ENCODE measurements at places on chromosomes 7 and 10. TPM values are rescaled to one million over a fixed set of nuclear protein-coding genes. Genes with fewer than 3 reads are reported as not detected.

DNA sequence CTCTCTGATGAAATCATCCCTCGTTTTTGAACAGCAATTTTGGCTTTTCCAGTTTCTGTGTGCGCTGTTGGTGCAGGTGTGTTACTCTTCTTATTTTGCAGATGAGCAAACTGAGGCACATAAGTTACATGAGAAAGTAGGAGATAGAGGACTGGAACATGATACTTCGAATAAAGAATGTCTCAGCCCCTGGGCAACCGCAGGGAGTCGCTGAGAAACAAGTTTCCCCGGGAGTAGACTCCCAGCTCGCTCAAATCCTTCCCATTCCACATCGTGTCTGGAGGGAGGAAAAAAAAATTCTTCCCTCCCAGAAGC is 18.0 kb downstream of the MXI1 start:
- H3K36me3 ChIP-seq = peaks cover 9% of the 10 kb centered on the region
- no peak for DNase-seq
- H3K4me3 ChIP-seq = peak overlapping the region; percentile 71
- H3K4me1 ChIP-seq = peaks cover 24% of the 10 kb centered on the region
- H3K27me3 ChIP-seq = no peaks in the 10 kb centered on the region

Gene STAG3
- polyA plus RNA-seq = 9.7 TPM

Gene C1QL3
- 0.74 TPM for polyA plus RNA-seq

- H3K4me3 ChIP-seq = no peak overlapping the region
- DNase-seq = no peak
- no peaks in the 10 kb centered on the region for H3K27me3 ChIP-seq
- no peaks in the 10 kb centered on the region for H3K36me3 ChIP-seq
- H3K27ac ChIP-seq = no peak overlapping the region
Observed at GRCh38 chr10:34567659-34568253, 247.3 kb downstream of the PARD3 start.

- peaks cover 7% of the 10 kb centered on the region for H3K27me3 ChIP-seq
- H3K36me3 ChIP-seq = no peaks in the 10 kb centered on the region
- H3K4me1 ChIP-seq = no peaks in the 10 kb centered on the region
- no peak overlapping the region for H3K27ac ChIP-seq
Observed at GRCh38 chr7:148398844-148399365, 191.7 kb upstream of the C7orf33 start.

Gene SEC61G
- polyA plus RNA-seq = 174 TPM

DNA sequence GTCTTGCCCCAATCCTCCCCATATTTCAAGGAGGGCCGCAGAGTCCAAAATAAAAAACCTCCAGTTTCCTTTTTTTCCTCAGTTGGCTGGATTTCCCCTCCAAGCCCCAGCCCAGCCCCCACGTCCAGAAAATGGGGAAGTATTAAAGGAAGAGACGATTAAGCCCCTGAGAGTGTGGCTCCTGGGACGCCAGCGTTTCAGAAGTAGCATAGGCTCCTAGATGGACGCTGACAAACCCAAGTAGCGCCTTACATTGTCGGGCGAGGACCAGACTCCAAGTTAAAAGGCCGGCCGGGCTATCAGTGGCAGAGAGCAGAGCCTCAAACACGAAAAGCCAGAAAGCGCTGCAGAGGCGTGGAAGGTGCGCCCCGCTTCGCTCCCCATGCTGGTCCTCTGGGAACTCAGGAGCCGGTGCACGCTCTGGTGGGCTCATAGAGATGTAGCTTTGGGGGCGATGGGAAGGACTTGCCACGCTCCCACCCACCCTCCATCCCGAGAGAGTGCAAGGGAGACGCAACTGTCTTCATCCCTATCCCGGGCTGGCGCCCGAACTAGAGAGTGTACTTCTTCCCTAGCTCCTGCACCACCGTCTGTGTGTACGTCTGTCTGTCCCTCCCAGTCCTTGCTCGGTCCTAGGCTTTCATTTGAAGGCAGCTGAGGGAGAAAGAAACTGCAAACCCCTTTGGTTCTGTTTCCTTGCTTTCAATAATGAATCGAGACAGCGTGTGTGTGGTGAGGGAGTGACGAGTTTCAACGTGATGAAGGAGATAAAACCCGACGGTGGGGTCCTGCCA is 6.3 kb upstream of the EMX2 start:
- H3K4me1 ChIP-seq = peaks cover 42% of the 10 kb centered on the region
- H3K27me3 ChIP-seq = peaks cover 97% of the 10 kb centered on the region
- no peak for DNase-seq
- no peak overlapping the region for H3K27ac ChIP-seq

- DNase-seq = no peak
- H3K27me3 ChIP-seq = no peaks in the 10 kb centered on the region
- no peak overlapping the region for H3K27ac ChIP-seq
- no peaks in the 10 kb centered on the region for H3K4me1 ChIP-seq
- H3K36me3 ChIP-seq = peaks cover 28% of the 10 kb centered on the region
Observed at GRCh38 chr10:27147701-27148100, 6.5 kb downstream of the YME1L1 start.

- no peak overlapping the region for H3K27ac ChIP-seq
- H3K4me3 ChIP-seq = no peak overlapping the region
- no peak for DNase-seq
- H3K36me3 ChIP-seq = no peaks in the 10 kb centered on the region
- H3K27me3 ChIP-seq = no peaks in the 10 kb centered on the region
Observed at GRCh38 chr10:90846746-90847145, 11.1 kb downstream of the HTR7 start.

Gene GIMAP5
- polyA plus RNA-seq = 6.1 TPM

Gene NRP1
- polyA plus RNA-seq = 112 TPM

Measured in muscle of leg (tissue), 16 donors.